Spinal cord (tissue), 10 donors: ENCODE measurements at places on chromosomes 4 and X. TPM values are rescaled to one million over a fixed set of nuclear protein-coding genes. Genes with fewer than 3 reads are reported as not detected.

The ARX gene
- polyA plus RNA-seq, result 0.26 TPM

The DSPP gene
- 0.05 TPM for polyA plus RNA-seq

The NDST3 gene
- 11.4 TPM for polyA plus RNA-seq

The RTL3 gene
- not detected for polyA plus RNA-seq

The CTAG1A gene
- not detected for polyA plus RNA-seq

The STIM2 gene
- polyA plus RNA-seq, result 44.6 TPM

The MAP3K15 gene
- polyA plus RNA-seq, result 0.66 TPM

The PLXNB3 gene
- polyA plus RNA-seq, result 132 TPM

The MAGED4 gene
- 268 TPM for polyA plus RNA-seq

The EDNRA gene
- 15.3 TPM for polyA plus RNA-seq

The SSX4 gene
- not detected for polyA plus RNA-seq

The GAGE1 gene
- not detected for polyA plus RNA-seq

The GPR143 gene
- polyA plus RNA-seq, result 5.3 TPM

The MAEA gene
- polyA plus RNA-seq, result 71.8 TPM

The OTC gene
- 0.27 TPM for polyA plus RNA-seq

The TMEM255A gene
- polyA plus RNA-seq, result 70.6 TPM

The PCDH11X gene
- 16.6 TPM for polyA plus RNA-seq

The ENPP6 gene
- 32.8 TPM for polyA plus RNA-seq

The LPAR4 gene
- 25.6 TPM for polyA plus RNA-seq

The MAGEB2 gene
- not detected for polyA plus RNA-seq

The GPR50 gene
- polyA plus RNA-seq, result 0.25 TPM

The TCEAL6 gene
- 34.0 TPM for polyA plus RNA-seq

The CTAG1B gene
- polyA plus RNA-seq, result not detected

The USP9X gene
- polyA plus RNA-seq, result 53.2 TPM

The TCEANC gene
- 6.0 TPM for polyA plus RNA-seq

The GPR173 gene
- 45.4 TPM for polyA plus RNA-seq

The ZNF141 gene
- 22.7 TPM for polyA plus RNA-seq
